ENCODE measurements at places on chromosomes 6 and 20.
A peak's percentile ranks its signal among the peaks of the same experiment; 100 is the strongest.

- DNase-seq: no peak
Observed at GRCh38 chr6:157635388-157636244, 187.4 kb upstream of the SNX9 start.

GRCh38 chr20:52190437-52191131, 995 bp downstream of the ZFP64 start:
- DNase-seq: no peak

- DNase-seq: no peak
Observed at GRCh38 chr6:112409311-112409710, 62.2 kb downstream of the RFPL4B start.

- DNase-seq: no peak
Observed at GRCh38 chr6:42344756-42345155, 107.0 kb downstream of the TRERF1 start.

GRCh38 chr6:22801831-22802230, 232.5 kb downstream of the HDGFL1 start:
- no peak for DNase-seq

DNA sequence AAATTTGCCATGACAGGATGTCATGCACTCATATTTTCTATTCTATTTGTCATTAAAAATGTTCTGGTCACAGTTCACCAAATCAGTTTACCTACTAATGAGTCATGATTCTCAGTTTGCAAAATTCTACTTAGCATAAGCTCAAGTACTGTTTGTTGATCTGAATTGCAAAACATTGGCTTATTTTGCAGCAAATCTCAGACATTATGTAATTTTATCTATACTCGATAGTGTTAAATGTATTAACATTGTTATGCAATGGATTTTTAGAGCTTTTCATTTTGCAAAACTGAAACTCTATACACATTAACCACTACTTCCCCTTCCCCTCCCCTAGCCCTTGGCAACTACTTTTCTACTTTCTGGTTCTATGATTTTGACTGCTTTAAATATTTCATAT, 213.8 kb upstream of the ZFP64 start:
- no peak for DNase-seq

- no peak for DNase-seq
Observed at GRCh38 chr6:15458021-15458459, 204.8 kb downstream of the DTNBP1 start.

- DNase-seq: no peak
Observed at GRCh38 chr6:124961777-124962638, at the start of gene RNF217. RNF217 (plus strand) TSS chr6:124962437; CDS start chr6:124962545, 108 bp downstream.

GRCh38 chr20:58231683-58232082, 3.2 kb upstream of the ANKRD60 start:
- DNase-seq: no peak

DNA sequence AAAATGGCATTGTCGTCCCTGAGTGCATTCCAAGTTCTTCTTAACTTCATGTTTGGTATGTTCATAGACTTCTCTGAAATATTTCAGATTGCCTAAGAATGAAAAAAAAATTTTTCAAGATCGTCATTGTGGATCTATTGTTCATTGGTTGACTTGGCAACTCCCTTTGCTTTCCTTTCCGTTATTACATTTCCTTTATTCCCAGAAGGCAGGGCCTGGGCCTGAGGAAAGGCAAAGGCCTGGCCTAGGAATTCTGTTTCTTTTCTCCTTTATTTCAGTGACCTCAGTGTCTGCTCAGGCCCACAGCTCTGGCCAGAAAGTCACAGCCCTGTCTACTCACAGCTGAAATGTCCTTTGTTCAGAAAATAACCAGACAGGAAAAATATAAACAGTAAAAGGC, 401.6 kb upstream of the PLCB4 start:
- DNase-seq: no peak

GRCh38 chr6:3512832-3513231, 56.0 kb upstream of the SLC22A23 start:
- no peak for DNase-seq

GRCh38 chr20:14523090-14523489, 185.7 kb upstream of the FLRT3 start:
- DNase-seq: no peak

- DNase-seq: no peak
Observed at GRCh38 chr6:72913797-72914196, 291.9 kb downstream of the KCNQ5 start.

DNA sequence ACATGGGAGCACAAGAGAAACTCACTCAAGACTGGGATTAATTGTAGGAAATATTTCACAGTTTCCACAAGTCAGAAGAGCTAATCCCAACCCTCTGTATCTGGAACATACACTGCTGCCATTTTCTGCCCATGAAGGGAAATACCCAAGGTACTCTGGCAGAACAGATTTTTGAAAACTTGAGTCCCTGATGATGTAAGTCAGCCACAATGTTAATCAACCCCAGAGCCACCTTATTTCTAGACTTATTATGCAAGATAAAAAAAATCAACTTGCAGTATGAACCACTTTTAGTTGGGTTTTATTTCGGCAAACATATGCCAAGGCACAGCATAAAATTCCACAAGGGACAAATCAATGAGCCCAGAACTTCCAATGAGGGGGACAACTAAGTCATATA, 141.5 kb downstream of the LY86 start:
- DNase-seq: no peak

GRCh38 chr20:46359233-46359751, 47.1 kb downstream of the ELMO2 start:
- no peak for DNase-seq

GRCh38 chr6:142420802-142421201, 119.0 kb downstream of the ADGRG6 start:
- DNase-seq: no peak

GRCh38 chr6:170147832-170148708, 142.8 kb downstream of the DLL1 start:
- peak; percentile 35 for DNase-seq

DNA sequence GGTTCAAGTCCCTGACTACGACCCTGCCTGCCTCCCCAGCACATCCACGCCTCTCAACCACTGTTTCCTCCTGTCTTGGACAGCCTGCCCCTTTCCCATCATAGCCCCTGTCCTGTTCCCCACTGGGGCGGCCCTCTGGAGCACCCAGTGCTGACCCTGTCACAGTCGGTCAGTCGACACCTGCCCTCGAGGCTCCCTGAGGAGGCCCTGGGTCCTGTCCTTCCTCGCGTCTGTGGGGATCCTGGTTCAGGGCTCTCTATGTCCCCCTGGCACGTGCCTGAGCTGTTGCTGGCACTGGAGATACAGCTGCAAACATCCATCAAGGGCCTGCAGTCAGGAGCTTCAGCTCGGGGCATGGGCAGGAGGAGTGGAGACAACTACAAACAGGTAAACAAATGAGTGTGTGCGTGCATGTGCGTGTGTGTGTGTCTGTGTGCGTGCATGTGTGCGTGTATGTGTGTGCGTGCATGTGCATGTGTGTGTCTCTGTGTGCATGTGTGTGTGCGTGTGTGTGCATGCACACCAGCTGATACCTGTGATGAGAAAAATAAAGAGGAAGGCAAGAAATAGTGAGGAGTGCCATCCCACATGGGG, 132.8 kb downstream of the PHACTR3 start:
- DNase-seq: no peak

DNA sequence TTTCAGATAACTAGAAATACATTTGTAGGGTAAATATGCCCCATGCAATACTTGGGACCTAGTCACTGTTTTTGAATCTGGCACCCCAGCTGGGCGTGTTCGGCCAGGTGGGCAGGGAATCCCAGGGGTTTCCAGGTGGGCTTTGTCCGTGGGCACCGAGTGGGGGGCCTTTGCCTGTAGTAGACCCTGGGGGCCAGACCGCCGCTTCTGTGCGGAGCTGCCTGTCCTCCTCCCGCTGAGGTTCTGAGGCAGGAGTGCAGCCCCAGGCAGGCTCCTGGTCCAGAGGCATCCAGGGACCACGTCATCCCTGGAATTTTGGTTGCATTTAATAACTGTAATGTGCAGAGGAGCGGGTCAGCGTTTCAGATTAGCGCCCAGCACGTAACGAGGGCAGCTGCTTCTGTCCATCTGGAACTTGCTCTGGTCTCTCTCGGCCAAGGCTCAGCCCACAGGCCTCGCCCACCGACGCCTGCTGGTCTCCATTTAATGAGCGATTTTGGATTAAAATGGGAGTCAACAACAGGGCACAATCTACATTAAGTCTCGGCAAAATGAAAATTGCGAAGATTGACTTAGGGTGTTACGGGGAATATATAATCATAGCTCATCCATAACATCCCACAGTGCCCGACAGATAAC, 12.8 kb downstream of the BHLHE23 start:
- DNase-seq: no peak

GRCh38 chr6:167450626-167451025, 125.7 kb downstream of the TTLL2 start:
- DNase-seq: no peak

DNA sequence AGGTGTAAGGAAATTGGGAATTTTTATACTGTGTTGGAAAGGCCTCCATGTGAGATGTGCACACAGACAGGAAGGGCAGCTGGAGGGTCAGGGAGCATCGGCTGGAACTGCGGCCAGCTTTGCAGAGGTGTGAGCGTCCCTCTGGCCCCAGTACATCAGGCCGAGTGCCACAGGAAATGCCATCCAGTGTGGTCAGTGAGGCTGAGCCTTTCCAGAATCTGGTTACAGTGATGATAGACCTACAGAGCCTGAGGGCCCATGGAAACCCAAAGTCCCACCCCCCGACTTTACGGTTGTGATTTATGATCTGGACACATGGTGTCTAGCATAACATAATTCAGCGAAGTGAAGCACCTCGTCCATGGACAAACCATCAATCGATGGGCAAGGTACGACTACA, 137.3 kb upstream of the PDE10A start:
- DNase-seq: no peak

DNA sequence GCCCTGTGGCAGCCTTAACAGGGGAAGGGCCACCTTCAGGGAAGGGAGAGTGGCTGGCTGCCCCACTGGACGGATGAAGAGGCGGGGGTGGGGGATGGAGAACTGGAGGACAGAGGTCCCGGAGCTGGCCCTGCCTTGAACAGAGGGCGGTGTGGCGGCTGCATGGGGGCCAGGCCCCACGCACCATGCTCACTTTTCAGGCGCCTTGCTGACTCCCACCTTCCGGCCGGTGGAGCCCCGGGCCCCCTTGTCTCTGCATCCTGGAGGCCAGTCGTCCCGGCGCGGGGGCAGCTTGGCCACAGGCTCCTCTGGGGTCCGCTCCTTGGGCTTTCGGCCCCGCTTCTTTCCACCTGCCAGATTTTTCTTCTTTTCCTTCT, 3.5 kb upstream of the UCKL1 start:
- DNase-seq: no peak

All from stimulated activated CD8-positive, alpha-beta memory T cell treated with anti-CD3 and anti-CD28 coated beads, Interleukin-7, amount 100 ng/mL, for 4 hours (primary cell).